ENCODE measurements at places on chromosomes 5 and 9. TPM values are rescaled to one million over a fixed set of nuclear protein-coding genes. Genes with fewer than 3 reads are reported as not detected.

Gene CDKN2A
- 32.1 TPM for total RNA-seq

Gene FOXI1
- not detected for total RNA-seq

Gene LVRN
- under 0.01 TPM for total RNA-seq

Gene PGM5
- total RNA-seq: 0.36 TPM
